ENCODE measurements at places on chromosomes 16 and 17.
A peak's percentile ranks its signal among the peaks of the same experiment; 100 is the strongest.

GRCh38 chr16:20875355-20875650, 24.9 kb downstream of the DCUN1D3 start:
- no peak for DNase-seq

DNA sequence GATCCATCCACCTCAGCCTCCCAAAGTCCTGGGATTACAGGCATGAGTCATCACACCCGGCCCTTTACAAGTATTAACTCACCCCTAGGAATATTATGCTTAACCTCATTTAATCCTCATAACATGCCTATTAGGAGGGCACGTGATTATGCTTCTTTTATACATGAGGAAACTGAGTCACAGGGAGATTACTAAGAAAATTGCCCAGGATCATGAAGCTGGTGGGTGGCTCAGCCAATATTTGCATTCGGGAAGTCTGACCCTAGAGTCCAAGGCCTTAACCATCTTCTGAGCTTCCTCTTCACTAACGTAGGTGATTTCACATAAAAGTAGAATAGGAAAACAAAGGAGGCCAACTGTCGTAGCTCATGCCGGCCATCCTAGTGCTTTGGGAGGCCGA, 19.0 kb upstream of the SNN start:
- no peak for DNase-seq

DNA sequence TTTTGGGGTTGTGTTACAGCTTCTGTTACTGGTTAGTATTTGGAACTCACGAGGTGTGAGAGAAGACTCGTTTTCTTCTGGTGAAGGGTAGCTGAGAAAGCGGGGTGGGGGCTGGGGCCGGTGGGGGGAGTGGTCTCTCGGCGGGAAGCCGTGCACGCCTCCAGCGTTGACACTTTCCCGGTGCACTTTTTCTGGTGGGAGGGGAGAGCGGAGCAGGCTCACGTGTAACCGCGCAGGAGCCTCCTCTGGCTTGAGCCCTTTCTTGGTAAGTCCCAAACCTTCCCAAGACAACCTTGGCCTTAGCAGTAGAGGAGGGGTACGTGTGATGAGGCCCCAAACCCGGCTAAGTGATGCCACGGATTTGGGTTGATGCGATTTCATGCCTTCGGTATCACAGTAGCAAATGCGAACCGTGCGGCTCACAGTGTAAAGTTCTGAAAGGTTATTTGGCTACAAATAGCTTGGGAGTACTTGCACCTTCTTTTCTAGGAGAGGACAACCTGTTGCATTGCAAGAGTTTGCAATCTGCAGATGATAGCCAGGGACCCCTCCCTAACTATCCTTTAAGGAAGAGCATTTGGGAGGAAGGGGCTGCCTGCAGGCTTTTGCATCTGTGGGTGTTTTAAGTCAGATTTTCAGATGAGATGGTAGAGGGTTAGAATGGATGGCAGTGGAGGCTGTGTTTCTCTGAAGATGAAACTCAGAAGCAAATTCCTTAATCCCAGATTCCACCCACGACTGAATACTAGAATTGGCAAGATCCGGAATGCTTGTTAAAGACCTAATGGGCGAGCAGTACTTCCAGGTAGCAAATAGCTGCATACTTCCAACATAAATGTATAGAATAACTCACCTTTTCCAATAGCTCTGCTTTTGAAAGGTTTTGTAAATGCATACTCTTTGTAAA, 1.5 kb downstream of the HLF start:
- DNase-seq, result no peak

- DNase-seq, result no peak
These were observed 8.0 kb downstream of the ALOX12B start for GRCh38 chr17:8079291-8080207.

DNA sequence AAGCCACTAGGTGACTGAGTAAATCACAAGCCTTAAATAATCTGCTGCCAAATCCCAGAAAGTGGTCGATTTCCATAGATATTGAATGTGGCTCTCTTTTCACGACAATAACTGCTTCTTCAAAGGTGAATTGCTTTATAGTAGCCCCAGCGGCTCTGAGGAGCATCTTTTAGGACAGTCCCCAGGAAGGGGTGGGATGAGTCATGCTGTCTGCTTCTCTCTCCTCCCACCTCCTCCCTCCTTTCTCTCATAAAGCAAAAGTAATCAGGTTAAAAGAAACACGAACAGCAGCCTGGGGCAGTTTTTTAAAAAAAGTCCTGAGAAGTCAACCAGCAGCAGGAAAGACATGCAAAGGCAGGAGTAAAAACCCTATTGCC, 1.8 kb downstream of the KIAA0513 start:
- DNase-seq, result no peak

GRCh38 chr16:4762205-4762604, 4.8 kb downstream of the ZNF500 start:
- DNase-seq, result no peak

DNA sequence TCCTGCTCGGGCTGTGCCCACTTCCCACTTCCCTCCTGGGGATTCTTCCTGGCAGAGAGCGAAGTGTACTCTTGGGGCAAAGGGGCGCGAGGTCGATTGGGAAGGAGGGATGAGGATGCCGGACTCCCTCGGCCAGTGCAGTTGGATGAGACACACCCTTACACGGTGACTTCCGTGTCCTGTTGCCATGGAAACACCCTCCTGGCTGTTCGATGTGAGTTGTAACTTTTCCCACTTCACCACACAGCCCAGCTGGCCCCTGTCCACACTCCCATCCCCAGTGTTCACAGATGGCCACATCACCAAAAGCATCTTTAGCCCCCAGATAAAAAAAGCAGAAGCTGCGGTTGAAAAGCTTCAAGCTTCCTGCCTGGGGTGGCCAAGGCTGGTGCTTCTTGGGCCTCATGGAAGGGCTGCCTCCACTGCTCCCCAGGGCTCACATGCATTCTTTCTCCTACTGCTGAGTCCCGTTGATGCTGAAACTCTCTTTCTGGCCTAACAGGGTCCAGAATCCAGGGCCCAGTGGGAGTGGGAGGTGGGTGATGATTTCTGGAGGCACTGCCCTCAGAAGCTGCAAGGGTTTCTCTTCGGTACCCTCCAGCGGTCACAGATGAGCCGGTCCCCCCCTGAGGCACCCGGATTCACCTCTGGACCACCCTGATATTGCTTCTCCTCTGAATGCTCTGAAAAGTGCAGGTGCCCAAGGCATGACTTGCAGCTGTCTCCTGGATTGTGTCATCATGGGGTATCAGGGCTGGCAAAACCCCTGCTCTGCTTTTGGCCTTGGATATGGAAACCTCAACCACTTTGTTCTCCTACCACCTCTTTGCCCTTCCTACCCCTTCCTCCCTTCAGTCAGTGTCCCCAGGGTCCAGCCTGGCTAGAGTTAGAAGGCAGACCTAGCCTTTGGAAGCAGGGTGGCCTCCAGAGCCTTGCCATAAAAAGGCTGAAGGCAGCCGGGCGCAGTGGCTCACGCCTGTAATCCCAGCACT, 2.2 kb upstream of the TRAF4 start:
- DNase-seq, result no peak

DNA sequence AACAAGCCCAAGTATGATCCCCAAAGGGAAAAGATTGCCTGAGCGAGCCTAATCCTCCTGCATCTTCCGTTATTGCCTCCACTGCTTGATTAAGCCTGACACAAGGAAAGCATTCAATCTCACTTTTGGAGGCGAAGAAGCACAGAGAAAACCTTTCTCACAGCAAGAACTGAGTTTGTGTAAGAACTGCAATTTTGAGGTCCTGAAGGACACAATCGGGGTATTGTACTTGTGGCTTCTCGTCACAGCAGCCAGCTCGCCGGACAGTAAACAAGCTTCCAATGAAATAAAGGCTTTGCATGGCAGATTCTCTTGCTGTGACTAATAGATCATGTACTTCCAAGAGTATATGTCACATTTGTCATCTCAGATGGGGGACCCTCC, 18.7 kb upstream of the FOXF1 start:
- DNase-seq, result no peak

- DNase-seq, result no peak
These were observed 47.7 kb upstream of the MEAK7 start for GRCh38 chr16:84552135-84552534.

DNA sequence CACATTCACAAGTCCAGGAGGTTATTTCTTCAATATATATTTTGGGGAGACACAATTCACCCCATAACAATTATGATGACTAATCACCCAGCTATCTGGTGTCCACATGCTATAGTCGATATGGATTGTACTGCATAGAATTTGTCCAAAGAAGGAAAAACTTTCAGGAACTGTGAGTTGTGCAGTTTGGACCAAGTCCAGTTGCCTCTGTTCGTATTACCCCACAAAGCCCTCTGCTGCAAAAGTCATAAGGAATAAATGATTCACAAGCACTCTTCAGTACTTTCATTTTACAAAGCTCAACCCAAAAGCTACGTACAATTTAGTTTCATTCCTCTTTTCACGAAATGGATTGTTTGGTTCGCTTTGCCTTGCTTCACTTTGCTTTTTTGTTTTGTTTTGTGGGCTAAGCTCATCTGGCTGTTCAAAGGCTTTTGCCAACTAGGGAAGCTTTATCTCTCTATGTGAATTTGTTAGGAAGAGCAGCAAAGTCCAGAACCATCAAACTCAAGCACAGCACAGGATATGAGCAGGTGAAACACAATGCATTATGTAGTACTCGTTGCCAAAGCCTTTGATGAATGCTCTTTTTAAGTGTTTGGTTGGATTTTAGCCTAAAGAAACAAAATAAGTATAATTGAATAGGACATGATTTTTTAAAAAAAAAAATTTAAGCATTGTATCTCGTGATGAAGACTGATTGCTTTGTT, 98.6 kb downstream of the ZNF18 start:
- no peak for DNase-seq

- DNase-seq, result no peak
These were observed 2.6 kb upstream of the AATF start for GRCh38 chr17:36945959-36946725.

DNA sequence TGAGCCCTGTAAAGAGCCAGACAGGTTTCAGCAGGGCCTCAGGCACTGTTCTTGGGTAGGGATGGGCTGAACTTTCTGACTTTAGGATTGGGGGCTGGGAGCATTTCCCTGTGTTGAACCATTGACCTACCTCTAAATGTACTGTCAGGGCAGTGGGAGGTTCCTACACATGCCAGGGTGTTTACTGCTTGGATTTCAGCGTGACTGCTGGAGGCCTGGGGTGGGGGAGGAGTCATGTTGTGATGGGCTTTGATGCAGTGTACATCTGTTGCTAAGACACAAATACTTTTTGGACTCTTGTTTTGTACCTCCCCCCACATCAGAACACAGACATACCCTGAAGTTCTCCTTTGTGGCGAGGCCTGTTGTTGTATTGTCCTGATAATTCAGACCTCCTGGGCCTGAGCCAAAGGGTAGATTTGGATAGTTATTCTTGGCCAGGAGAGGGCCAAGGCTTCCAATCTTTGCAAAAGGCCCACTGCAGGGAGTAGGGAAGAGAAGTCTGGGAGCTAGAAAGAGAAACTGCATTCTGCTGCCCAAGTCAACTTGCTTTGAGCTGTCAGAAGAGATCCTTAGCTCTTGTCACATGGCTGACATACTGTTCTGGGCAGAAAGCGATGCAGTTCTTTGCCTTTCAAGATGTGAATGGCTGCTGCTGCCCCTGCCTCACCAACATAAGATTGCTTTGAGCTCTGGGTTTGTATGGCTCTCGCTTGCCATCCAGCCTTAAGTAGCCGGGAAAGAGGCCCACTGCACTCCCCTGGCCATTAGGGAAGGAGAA, 3.7 kb downstream of the NFE2L1 start:
- peak; percentile 36 for DNase-seq

GRCh38 chr17:58669853-58670252, 22.0 kb downstream of the TEX14 start:
- no peak for DNase-seq

DNA sequence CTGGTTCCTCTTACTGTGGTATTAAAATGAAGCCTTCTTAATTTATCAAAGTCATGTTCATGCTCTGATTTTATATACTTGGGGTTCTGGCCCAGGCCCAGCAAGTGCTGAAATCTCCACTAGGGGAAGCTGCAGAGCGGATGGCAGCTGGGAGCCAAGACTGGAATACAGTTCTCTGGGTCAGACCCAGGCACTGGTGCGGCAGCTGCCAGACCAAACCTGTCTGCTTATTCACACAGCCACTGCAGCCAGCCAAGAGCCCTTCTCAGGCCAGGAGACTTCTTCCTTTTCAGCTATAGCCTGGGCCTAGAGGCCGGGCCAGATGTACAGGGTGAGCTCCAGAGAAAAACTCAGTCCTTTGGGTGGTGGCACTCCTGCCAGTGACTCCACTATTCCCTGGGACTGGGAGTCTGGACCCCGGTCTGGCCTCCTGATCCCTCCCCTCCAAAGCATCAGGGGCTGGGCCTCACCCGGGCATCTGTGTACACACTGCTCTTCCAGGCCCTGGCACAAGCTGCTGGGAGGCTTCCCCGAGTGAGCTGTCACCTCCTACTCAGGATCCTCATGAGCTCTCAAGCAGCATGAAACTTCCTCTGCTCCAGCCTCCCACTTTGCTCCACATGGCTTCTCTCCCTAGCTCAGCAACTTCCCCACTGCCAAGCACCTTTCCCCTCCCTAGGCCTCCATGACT, 24.4 kb downstream of the ATP6V0D1 start:
- DNase-seq, result peak; percentile 41

DNA sequence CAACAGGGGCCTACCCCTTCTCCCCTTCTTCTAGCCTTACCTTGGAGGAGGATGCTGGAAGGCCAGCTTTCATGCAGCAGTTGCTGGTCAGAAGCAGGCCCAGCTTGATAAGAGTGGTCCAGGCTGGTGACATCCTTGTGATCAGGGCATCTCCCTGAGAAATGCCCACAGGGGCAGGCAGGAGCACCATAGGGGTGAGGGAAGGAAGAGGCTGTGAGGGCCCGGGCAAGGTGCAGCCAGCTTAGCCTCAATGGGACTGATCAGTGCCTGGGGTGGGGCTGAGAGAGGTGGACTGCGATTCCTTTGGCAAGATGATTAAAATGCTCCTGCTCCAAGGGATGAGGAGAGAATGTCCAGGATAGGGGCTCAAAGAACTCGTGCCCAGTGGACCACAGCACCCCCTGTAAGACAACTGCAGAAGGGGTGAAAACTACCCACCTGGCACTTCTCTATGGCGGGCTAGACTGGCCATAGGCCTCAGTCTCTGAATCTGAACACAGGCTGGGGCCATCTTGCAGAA, 9.5 kb upstream of the GALK1 start:
- no peak for DNase-seq

- no peak for DNase-seq
These were observed 66.7 kb downstream of the PPM1E start for GRCh38 chr17:58822148-58823050.

DNA sequence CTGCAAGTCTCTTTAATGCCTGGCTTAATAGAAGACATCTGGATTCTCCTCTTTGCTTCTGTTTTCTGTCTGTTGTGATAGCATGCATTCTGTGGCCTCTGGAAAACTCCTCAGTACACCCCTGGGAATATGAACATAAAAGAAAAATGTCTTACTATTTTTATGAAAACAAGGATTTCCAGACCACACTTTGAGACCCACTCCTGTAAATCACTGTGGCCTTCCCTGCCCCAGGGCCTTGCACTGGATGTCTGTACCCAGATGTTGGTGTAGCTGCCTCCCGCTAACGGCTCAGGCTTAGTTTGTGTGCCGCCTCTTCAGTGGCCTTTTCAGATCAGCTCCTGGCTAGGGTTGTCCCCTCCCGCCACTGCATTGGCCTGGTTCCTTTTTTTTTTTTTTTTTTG, 126.6 kb downstream of the SOCS1 start:
- no peak for DNase-seq

- DNase-seq, result no peak
These were observed 20.1 kb upstream of the SLC46A1 start for GRCh38 chr17:28426081-28426519.

Measured in thoracic aorta (tissue), 2 donors.